ENCODE measurements at places on chromosomes 11 and 22.

GRCh38 chr22:17960695-17961445 is 63.5 kb downstream of the MICAL3 start:
- no peak for DNase-seq

GRCh38 chr11:67280788-67281551 is 8.1 kb upstream of the ANKRD13D start:
- no peak for DNase-seq

GRCh38 chr11:12680246-12680939 is 6.2 kb downstream of the TEAD1 start:
- DNase-seq, result peak; percentile 18

GRCh38 chr22:20510811-20511577 is 3.6 kb downstream of the MED15 start:
- DNase-seq, result no peak

DNA sequence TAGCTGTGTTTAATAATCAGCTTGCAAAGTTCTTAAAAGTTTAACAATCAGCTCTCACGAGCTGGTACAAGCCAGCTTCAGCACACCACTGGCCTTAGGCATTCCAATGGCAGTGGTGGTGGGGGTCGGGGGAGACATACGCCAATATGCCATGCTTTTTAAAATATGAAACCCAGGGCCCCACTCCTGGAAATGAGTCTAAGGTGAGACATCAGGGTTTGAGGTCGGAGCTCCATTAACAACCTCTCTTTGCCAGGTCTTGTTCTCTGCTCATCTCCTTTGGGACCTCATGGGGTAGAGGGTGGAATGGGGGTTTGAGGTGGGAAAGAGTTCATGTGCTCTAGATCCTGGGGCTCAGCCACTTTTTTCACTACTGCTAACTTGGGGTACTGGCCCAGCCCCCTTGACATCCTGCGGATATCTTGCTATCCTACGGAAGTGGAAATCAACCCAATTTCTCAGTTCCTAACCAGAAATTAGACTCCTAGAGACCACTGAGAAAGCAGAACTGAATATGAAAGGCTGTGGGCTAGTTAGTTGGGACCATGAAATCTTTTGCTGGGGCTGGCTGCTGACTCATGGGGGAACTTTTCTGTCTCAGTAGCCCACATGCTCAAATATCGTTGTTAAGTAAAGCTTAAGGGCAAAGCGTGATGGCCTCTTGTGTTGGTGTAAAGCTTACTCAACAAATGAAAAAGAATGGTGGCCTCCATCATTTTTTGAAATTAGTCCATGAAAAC is 90.1 kb downstream of the PDHX start:
- no peak for DNase-seq

GRCh38 chr11:7020183-7020917 is at the start of the genes NLRP14 and ZNF214:
NLRP14 (plus strand) TSS chr11:7020479; CDS start chr11:7038587, 18,108 bp downstream.
ZNF214 (minus strand) TSS chr11:7020346; CDS start chr11:7002835, 17,511 bp downstream.
- DNase-seq, result peak; percentile 83

DNA sequence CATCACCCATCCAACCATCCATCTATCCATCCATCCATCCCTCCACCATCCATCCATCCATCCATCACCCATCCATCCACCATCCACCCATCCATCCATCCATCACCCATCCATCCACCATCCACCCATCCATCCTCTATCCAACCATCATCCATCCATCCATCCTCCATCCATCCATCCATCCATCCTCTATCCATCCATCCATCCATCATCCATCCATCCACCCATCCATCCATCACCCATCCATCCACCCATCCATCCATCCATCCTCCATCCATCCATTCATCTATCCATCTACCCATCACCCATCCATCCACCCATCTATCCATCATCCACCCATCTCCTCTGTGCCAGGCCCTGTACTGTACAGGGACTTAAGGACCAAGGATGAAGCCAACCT is 62.2 kb upstream of the WNT11 start:
- DNase-seq, result no peak

GRCh38 chr11:20474882-20475517 is 87.5 kb downstream of the PRMT3 start:
- DNase-seq, result no peak

DNA sequence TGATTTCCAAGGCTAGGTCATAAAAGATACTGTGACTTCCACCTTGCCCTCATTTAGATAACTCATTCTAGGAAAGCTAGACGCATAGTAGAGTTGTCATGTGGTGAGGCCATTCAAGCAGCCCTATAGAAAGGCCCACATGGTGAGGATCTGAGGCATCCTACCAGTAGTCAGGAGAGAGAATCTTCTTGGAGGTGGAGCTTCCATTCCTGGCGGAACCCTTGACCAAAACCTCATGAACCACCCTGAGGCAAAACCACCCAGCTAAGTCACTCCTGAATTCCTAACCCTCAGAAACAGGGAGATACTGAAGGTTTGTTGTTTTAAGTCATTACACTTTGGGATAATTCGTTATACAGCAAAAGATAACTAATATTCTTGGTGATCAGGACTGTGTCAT is 2.9 kb upstream of the HDHD5 start:
- no peak for DNase-seq

DNA sequence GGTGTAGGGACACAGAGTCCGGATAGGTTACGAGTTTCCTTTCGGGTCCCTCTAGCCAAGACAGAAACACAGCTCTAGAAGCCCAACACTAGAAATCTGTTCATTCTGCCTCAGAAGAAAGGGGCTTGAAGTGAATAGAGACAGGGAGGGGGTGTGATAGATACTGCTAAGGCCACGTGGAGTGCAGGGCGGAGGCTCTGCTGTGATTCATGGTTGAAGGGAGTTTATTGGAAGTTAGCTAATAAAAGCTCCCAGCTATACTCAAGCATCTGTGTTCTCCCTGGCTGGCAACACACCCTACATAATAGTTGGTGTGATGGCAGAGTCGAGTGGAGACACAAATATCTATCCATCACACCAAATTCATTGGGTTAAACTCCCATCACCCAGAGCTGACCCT is 337.4 kb downstream of the CADM1 start:
- DNase-seq, result no peak

GRCh38 chr11:133900176-133901105 is 55.1 kb upstream of the SPATA19 start:
- DNase-seq, result no peak

DNA sequence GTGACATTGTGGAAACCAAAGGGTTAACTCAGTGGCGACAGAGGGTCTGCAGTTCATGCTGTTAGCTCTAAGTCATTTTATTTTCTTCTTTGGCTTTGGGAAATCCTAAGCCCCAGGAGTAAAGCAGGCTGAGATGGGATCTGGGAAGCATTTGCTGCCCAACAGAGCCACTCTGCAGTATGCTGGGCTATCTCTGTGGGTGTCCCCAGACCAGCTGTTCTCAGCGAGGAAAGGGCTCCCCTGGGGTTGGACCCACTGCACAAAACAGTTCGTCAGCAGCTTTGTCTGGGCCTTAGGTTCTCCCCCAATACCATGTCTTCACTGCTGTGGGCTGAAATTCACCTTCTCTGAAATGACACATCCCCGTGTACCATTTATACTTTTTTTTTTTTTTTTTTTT is 34.0 kb downstream of the KREMEN1 start:
- DNase-seq, result no peak

DNA sequence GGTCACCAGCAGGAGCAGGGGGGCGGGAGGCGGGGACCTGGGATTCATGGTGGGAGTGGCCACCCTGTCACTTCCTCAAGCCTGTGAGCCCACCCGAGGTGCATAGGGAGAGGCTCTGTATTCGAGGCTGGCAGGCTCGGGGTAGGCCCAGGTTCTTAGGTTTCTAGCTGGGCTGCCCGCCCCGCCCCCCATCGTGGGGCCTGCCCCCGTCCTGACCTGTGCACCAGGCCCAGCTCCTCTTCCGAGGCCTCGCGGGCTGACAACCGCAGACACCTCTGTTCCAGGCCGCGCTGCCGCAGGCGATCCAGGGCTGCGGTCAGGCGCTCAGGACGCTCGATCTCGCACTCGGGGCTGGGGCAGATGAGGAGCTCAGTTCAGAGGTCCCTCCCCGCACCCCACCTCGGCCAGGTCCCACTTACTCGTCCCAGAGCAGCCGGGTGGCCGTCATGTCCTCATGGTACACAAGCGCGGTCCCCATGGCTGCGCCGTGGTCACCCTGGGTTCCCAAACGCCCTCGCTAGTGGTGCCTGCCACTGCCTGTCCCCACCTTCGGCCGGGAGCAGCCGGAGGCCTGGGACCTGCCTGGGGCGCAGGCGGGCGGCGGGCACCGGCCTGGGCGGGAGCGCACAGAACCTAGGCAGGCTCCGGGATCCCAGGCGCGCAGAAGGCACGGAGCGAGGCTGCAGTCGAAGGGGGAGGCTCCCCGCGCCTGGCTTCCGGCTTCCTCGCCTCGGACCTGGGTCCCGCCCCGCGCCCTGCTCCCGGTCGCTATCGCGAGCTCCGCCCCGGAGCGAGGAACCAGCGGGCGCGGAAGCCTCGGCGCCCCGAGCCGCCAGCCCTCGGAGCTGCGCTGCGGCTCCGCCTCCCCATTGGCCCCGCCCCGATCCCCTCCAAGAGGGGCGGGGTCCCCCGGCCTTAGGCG is at the start of gene HDAC10:
HDAC10 (minus strand) TSS at position 711 of the 922 bp plus-strand sequence; CDS start at position 478, 233 bp downstream.
- DNase-seq, result no peak

GRCh38 chr11:6604081-6604626 is 580 bp downstream of the ILK start:
- DNase-seq, result no peak

Data from thoracic aorta (tissue), 2 donors.